ENCODE measurements at places on chromosomes 12 and 14.
A peak's percentile ranks its signal among the peaks of the same experiment; 100 is the strongest.

GRCh38 chr12:111182382-111182781 lies 186.5 kb downstream of the PHETA1 start:
- no peak for DNase-seq

GRCh38 chr12:22481547-22482104 lies 62.7 kb downstream of the C2CD5 start:
- no peak for DNase-seq

DNA sequence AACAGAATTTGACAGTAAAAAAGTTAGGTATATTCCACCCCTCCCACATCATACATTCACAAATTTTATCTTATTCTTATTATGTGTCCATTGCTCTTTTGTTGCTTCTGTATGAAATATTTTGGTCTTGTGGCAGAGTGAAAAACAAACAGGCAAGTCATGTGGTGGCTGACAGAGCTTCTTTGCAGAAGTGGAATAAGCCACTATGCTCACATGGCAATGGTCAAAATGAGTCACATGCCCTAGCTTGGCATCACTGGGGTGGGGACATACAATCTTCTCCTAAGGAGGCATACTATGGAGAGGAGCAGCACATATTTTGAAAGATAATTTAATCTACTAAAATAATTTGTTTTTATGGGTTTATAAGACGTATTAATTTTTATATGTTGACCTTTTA lies 27.7 kb upstream of the CMA1 start:
- no peak for DNase-seq

DNA sequence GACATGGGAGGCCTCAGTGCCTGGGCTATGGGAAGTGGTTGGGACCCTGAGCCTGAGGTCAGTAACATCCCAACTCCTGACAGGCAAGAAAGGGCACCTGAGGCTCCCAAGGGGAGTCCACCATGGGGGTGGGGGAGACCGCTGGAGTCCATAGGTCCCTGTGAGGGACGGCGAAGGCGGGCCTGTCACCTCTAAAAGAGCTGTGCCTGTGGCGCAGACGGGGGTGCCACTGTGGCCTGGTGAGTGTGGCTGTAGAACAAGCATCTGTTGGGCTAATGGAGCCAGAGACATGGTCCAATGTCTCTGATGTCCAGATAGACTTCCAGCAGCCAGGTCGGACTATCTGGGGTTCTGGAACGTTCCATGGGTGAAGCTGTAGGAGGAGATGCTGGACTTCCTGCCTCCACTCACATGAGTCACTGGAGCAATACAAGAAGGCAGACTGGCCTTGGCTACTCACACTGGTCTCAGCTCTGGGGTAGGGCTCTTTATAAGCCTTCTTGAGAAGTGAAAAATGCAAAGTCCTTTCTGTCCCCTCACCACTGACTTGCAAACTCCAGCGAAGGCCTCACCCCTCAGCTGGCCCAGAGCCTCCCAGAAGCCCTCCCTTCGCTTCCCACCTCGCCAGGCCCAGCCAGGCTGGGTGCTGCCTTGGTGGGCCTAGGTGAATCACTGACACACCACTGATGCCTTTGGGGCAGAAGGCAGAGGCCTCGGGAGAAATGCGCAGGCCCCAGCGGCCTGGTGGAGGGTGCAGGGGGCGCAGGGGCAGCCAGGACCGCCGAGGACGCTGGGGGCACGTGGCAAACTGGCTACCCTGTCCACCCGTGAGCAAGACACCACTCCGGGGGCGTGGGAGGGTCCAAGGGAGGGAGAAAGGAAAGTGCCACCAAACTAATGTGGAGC lies 1.1 kb upstream of the TRAF3 start:
- no peak for DNase-seq

DNA sequence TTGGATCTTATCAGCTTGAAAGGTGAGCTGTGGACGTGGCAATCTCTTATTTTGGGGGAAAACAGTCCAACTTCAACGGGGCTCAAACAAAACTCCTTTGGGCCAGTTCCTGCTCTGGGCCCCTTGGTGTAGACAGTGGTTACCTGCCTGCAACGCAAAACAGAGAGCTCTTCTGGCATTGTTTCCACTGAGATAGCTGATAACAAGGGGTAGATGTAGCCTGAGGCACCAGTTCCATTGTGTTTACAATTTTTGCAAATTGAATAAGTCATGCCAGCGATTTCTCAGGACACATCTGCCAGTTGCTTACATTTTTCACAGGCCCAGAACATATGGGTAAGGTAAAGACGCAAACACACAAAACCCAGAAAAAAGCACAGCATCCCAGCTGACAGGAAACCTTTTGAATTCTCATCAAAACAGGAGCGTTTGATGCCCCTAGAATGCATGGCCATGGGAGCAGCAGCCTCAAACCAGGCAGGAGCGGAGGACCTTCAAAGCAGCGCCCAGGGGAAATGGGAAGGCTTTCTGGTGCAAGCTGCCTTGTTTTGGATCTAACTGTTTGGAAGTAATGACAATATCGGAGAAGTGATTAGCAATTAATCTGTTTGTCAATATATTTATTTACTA lies 259.7 kb downstream of the AACS start:
- no peak for DNase-seq

- DNase-seq, result no peak
These were observed 25.3 kb downstream of the OAS2 start for GRCh38 chr12:113003636-113004035.

GRCh38 chr14:73467377-73467776 lies 9.0 kb upstream of the NUMB start:
- no peak for DNase-seq

DNA sequence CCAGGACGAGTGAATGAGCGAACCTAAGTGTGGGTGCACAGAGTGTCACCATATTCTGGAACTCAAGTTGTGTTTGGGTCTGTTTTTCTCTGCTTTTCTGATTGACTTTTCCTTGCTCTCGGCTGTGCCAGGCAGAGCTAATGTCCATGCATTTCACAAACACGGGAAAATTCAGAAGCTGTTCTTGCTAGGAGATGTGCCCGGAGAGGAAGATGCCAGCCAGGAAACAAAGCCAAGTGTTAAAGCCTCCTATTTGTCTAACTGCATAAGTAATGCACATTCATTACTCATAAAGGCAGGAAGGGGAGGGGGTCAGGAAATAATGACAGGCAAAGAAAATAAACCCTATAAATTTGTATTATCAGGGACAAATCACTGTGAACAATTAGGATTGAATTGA lies 250.4 kb upstream of the SFSWAP start:
- no peak for DNase-seq

DNA sequence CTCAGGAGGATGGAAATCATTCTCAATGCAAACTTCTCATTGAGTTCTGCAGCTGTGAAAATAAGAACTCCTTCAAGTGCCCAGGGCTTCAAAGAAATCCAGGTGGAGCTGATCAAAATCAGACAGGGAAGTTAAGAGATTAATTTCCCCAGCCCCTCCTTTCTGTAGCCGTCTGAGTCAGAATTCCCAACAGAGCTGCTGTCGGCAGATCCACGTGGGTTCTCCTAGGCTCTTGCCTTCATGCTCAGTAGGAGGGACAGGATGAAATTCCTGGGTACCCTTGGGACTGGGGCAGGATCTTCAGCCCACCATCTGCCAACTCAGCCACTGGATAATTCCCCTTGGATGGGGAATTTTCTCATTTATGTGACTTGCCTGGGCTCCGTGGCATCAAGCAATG lies 13.3 kb downstream of the TGFB3 start:
- no peak for DNase-seq

DNA sequence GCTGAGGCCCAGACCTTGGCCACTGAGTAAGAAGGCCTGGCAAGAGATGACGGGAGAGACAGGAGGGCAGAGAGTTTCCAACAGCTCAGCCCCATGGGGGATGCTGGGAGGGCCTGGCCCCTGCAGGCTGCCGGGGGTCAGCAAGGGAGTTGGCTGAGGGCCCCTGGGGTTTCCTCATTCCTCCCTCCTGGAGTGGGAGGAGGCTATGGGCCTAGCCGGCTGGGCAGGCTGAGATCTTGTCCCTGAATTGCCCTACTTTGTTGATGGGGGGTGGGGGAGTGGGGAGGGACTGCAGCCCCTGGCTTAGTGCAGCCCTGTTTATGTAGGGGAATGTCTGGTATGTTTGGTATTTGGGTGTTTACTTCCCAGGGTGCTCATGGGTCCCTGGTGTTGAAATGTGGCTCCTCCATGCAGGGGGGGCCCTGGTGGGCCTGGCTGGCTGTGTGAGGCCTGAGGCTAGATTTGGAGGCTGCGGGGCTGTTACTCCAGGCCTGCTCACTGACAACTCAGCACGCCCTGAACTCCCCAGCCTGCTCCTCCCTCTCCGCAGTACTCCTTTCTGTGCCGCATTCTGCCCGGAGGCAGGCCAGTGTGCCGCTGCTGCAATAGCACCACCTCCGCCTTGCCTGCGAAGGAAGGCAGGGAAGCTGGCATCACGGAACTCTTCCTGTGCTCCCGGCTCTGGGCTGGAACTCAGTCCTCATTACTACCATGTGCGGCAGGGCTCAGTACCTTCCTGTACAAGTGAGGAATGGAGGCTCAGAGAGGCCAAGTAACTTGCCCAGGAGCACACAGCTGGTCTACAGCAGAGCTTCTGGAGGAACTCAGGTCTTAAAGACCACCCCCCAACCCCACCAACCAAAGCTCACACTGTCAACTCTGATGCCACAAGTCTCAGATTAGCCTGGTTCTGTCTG lies 25.3 kb downstream of the JDP2 start:
- peak; percentile 15 for DNase-seq

Measured in amygdala (tissue), 56 donors.